ENCODE measurements at places on chromosomes 2 and 18.

DNA sequence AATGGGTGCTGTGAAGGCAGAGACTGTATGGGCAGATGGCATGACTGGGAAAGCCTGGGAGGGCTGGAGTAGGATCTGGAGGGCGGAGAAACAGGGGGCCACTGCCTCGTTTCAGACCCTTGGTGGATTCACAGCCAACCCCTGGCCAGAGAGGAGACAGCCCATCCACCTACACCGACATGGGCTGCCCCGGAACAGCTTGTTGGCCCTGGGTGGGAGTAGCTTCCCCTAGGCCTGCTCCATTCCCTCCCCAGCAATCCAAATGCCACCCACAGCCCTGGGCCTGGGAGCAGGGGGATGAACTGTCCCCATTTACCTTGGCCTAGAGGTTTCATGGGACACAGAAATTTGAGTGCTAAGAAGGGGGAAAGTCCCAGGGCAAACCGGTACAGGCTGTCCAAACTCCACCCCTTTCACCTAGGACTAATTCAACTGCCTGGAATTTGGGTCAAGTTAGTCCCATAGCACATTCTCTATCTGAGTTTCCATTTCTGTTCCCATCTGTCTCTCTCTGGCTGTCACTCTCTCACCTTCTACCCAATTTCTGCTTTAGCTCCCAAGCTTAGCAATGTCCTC is 37.0 kb downstream of the LBH start:
- DNase-seq = no peak

GRCh38 chr18:5584746-5585417 is 41.1 kb upstream of the EPB41L3 start:
- DNase-seq = no peak

DNA sequence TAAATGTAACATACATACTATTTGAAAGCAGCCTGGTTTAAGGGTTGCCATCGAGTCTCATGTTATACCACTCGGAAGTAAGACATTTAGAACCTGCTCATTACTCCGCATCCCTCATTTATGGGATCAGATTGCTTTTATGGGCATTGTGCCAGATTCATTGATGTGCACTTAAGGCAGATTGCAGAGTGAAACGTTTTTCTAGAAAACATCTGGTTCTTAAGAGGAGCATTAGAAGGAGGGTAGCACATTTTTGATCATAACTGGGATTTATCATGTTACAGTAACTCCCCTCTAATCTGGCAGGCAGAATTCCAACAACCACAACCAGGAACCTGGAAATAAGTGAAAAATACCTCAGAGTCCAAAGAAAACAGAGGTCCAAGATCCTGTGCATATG is 74.2 kb upstream of the GALNT3 start:
- no peak for DNase-seq

- no peak for DNase-seq
Measured at GRCh38 chr2:25302758-25303375, 38.9 kb downstream of the DNMT3A start.

GRCh38 chr2:15704086-15704787 is 112.6 kb downstream of the DDX1 start:
- DNase-seq = no peak

- no peak for DNase-seq
Measured at GRCh38 chr2:24024018-24024417, 14.1 kb downstream of the MFSD2B start.

DNA sequence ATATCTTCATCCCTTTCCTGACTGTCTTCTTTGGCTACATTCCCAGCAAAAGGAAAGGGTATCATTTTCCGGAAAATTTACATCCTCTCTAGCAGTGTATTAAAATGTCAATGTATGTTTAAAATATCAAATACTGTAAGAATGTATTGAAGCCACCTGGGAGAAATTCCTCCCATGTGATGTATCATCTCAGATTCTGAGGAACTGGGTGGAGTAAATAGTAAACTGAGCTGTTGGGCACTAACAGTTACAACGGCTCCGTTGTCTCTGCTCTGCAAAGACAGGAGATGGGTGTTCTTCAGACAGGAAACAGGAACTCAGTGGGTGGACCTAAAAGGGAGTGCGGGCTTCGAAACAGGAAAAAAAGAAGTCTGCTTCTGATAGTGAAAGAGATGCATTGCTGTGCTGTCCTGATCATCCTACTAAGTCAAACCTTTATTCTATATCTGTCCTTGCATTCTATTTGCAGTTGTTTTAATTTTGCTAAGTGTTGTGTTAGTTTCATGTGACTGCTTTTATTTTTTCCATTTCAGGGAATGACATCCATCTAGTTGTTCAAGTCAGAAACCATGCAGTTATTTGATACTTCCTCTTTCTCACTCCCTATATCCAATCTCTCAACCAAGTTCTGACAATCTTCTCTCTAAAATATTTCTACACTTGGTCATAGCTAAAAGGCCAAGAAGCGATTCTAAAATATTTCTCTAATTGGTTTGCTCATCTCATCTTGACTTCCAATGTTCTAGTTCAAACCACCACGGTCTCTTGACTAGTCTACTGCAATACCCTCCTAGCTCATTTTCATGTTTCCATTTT is 19.4 kb downstream of the DOK1 start:
- no peak for DNase-seq

All from activated T-cell treated with anti-CD3 and anti-CD28 coated beads for 48 hours (primary cell).